Neuronal stem cell (in vitro differentiated cells): ENCODE measurements at places on chromosomes 2 and 18.

DNA sequence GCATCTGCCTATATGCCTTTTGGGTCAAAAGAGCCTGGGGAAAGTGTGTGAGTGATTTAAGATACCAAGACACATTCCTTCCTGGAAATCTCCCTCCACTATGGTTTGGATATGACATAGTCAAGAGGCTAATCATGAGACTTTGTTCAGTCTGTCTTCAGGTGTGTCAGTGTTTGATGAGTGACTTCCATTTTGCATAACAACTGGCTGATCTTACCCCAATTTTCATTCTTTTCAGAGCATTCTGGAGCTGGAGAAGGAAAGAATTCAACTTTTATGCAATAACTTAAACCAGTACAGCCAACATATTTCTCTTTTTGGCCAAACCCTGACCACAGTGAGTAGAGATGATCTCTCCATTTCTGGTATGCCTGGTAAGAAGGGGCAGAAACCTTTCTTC, 39.4 kb downstream of the SPC25 start:
- DNase-seq, result no peak

- DNase-seq, result no peak
Measured at GRCh38 chr2:43129676-43130547, 96.5 kb downstream of the ZFP36L2 start.

DNA sequence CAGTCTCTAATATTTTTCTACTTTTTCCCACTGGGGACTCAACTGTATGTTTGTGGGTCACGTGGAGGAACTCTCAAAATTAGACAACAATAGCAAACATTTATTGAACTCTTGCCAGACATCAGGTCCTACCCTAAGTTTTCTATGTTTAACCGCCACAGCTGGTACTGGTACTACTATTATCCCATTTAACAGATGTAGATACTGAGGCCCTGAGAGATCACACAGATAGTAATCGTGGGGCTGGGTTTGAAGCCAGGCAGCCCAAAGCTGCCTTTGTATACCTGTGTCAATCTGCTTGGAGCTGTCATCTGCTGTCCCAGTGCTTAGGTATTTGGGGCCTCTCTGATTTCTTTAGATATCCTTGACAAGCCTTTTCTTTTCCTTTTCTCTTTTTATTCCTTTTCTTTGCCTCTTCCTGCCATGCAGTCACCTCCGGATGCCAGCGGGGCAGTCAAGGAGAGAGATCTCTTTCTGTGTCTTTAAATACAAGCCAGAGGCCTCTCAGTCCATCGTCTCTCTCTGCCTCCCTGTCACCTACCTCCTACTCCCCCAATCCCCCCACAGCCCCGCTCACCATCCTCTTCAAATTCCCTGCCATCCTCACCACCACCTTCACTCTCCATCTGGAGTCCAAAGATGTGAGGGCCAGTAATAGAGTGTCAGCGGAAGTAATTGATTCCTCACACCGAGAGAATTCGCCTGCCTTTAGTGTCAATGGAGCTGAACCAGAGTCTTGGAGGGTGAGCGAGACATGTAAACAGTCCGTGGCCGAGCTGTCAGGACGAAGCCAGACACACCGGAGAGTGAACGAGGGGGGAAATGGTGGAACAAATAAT, 23.4 kb downstream of the NRP2 start:
- DNase-seq, result no peak

- no peak for DNase-seq
Measured at GRCh38 chr18:77129150-77129551, 3.4 kb downstream of the MBP start.

DNA sequence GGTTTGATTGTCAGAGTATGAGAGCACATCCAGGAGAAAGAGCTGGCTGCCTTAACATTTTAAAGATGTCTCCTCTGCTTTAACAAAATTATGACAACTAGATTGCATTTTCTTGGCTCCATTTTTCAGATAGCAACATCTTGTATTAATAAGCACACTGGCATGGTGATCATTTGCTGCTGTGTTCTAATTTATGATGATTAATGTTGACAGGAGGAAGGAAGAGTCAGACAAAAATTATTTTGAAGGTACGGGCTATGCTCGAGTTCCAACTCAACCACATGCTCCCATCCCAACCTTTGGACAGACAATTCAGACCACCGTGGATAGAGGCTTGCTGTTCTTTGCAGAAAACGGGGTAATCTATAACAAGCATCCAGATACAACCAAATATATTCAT, 98.2 kb upstream of the TTC39C start:
- DNase-seq, result no peak

GRCh38 chr2:175063741-175064140, 58.6 kb upstream of the CHN1 start:
- no peak for DNase-seq

GRCh38 chr2:149768320-149768799, 180.8 kb upstream of the MMADHC start:
- DNase-seq, result no peak
